GM23248 (cell line): ENCODE measurements at places on chromosomes 5 and 9. TPM values are rescaled to one million over a fixed set of nuclear protein-coding genes. Genes with fewer than 3 reads are reported as not detected.

The PCDHGA6 gene
- polyA plus RNA-seq: 2.1 and 2.6 TPM in 2 replicates

The IFNA17 gene
- not detected in 2 replicates for polyA plus RNA-seq

DNA sequence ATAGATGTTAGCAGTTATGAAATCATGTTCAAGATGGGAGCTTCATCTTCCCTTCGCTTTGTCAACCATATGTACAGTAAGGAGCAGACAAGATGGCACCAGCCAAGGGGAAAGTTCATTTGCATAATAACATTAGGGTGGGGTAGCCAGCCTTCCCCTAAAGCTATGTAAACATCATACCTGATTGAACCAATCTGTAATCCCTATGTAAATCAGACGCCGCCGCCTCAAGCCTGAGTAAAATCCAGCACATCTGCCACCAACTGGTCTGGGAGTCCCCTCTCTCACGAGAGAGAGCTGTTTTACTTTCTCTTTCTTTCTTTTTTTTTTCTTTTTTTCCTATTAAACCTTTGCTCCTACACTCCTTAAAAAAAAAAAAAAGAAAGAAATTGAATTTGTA, 30.8 kb upstream of the REEP2 start:
- H3K27me3 ChIP-seq: no peaks in the 10 kb centered on the region
- no peaks in the 10 kb centered on the region for H3K4me1 ChIP-seq
- peak; percentile 6 for DNase-seq
- H3K27ac ChIP-seq: no peak overlapping the region
- no peak overlapping the region for H3K4me3 ChIP-seq

The ANKRD34B gene
- polyA plus RNA-seq: not detected in 2 replicates

GRCh38 chr5:69030358-69031062, 63.3 kb upstream of the SLC30A5 start:
- no peaks in the 10 kb centered on the region for H3K4me1 ChIP-seq
- no peaks in the 10 kb centered on the region for H3K36me3 ChIP-seq
- no peak overlapping the region for H3K27ac ChIP-seq
- peak; percentile 16 for DNase-seq
- no peak overlapping the region for H3K4me3 ChIP-seq
